Tibial nerve (tissue), 4 donors: ENCODE measurements at places on chromosomes 3 and 15. TPM values are rescaled to one million over a fixed set of nuclear protein-coding genes. Genes with fewer than 3 reads are reported as not detected.

ACKR4 gene
- 0.59 TPM for total RNA-seq

DNA sequence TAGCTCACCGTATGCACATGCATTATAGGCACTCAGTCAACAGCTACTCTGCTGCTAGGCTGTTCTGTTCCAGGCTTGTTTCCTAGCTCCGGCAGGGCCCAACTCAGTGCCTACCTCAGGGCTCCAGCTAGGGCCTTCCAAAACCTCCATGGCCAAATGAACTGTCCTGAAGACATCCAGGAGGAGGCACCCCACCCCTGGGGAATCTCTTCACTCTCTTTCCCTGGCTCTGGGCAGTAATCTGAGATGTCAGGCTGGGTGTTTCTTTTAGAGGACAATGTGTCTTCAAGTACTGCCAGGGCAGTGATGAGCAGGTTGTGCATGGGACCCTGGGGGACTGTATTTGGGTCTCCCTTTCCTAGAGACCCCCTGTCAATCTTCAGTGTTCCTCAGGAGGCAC lies 38.3 kb upstream of the TPM1 start:
- no peaks in the 10 kb centered on the region for H3K4me1 ChIP-seq
- no peak overlapping the region for H3K27ac ChIP-seq
- no peak overlapping the region for H3K4me3 ChIP-seq
- no peak for DNase-seq
- no peaks in the 10 kb centered on the region for H3K36me3 ChIP-seq
- H3K27me3 ChIP-seq: no peaks in the 10 kb centered on the region

- H3K27ac ChIP-seq: peak overlapping the region; percentile 44
- H3K4me3 ChIP-seq: no peak overlapping the region
- H3K27me3 ChIP-seq: no peaks in the 10 kb centered on the region
- no peaks in the 10 kb centered on the region for H3K36me3 ChIP-seq
- no peaks in the 10 kb centered on the region for H3K4me1 ChIP-seq
Measured at GRCh38 chr3:124773351-124774326, 43.4 kb downstream of the UMPS start.

DNA sequence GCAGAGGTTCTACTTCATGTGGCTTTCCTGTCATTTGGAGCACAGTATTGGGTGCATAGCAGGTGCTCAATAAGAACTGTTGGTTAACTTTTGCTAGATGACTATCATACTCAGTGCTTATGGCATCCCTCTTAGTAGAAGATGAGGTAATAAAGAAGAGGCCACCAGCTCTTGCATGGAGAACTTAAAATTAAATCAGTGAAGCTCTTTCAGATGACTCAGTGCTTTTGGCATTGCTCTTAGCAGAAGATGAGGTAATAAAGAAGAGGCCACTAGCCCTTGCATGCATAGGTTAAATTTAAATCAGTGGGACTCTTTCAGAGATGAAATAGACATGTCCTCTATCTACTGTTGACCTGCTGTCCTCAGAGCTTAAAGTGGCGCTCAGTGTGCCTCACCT lies 109.4 kb upstream of the FGF7 start:
- H3K4me3 ChIP-seq: no peak overlapping the region
- no peak for DNase-seq
- no peak overlapping the region for H3K27ac ChIP-seq
- peaks cover 17% of the 10 kb centered on the region for H3K36me3 ChIP-seq
- H3K27me3 ChIP-seq: no peaks in the 10 kb centered on the region

STRIT1 gene
- total RNA-seq: not detected

SERINC4 gene
- not detected for total RNA-seq

DNA sequence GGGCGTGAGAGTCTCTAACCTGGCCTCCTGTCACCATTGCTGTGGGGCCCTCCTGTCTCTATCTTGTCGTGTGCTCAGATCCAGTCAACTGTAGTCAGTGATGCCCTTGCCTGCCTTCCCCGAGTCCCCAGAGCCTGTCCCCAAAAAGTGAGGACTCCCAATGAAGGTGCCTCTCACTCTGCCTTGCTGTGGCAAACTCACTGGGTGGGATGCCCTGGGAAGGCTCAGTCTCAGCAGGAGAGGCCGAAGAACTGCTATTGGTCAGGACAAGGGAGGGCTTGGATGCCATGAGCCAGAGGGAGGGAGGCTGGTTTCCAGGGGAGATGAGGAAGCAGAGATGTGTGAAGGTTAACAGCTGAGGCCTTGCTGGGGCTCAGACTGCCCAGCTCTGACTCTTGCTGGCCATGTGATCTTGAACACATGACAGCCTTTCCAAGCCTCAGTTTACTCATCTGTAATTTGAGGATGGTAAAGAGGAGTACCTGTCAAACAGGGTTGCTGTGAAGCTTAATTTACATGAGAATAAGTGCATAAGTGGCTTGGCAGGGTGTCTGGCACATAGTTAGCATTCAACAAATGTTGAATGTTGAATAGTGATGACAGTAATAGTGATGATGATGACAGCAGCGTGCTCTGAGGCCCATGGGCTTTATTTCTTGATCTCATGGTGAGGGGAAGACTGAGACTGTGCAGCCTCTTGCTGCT lies 8.2 kb downstream of the KY start:
- no peaks in the 10 kb centered on the region for H3K4me1 ChIP-seq
- no peaks in the 10 kb centered on the region for H3K27me3 ChIP-seq
- H3K36me3 ChIP-seq: no peaks in the 10 kb centered on the region
- no peak overlapping the region for H3K27ac ChIP-seq

GRCh38 chr15:49991587-49991986 lies 127.4 kb downstream of the ATP8B4 start:
- DNase-seq: no peak
- no peak overlapping the region for H3K27ac ChIP-seq
- H3K4me3 ChIP-seq: no peak overlapping the region

- H3K4me1 ChIP-seq: no peaks in the 10 kb centered on the region
- DNase-seq: no peak
- H3K27me3 ChIP-seq: peaks cover 9% of the 10 kb centered on the region
- no peaks in the 10 kb centered on the region for H3K36me3 ChIP-seq
- H3K27ac ChIP-seq: no peak overlapping the region
- H3K4me3 ChIP-seq: no peak overlapping the region
Measured at GRCh38 chr15:60328852-60329443, 68.8 kb downstream of the ANXA2 start.

DNA sequence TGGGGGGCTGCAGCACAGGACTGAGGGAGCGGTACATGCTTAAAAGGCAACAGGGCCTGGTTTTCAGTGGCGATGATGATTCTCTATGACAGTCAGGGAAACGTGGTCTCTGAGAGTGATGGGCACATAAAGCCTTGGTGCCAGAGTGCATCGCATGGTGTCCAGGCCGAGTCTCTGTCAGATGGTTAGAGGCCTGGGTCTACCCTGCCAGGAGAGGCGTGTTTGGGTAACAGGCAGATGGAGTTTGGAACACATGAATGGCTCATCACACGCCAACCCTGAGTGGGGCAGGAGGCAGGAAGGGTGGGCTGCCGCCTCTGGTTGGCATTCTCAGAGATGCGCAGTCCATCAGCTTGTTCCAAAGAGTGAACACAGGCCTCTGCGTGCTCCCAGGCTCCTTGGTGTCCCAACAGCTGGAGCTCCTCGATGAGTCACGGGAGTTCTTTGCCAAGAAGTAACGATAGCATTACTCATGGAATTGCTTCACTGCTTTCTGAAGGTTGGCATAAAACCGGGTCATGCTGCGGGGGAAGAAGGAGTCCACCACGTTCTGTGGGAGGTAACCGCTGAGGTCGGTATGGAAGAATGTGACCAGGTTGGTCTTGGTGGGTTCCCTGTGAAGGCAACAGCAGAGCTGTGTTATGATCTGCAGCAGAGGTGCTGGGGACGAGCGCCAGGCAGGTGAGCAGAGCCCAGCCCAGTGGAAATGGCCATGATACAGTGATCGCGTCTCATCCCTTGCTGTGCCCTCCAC lies 11.0 kb downstream of the STARD5 start:
- no peaks in the 10 kb centered on the region for H3K27me3 ChIP-seq
- H3K4me1 ChIP-seq: peaks cover 19% of the 10 kb centered on the region
- no peak overlapping the region for H3K27ac ChIP-seq

- no peak overlapping the region for H3K27ac ChIP-seq
- no peaks in the 10 kb centered on the region for H3K36me3 ChIP-seq
- no peak overlapping the region for H3K4me3 ChIP-seq
Measured at GRCh38 chr3:114904633-114905032, 242.5 kb downstream of the ZBTB20 start.

GRCh38 chr3:130905551-130905950 lies 11.7 kb downstream of the ATP2C1 start:
- no peak overlapping the region for H3K27ac ChIP-seq
- no peaks in the 10 kb centered on the region for H3K36me3 ChIP-seq
- no peak for DNase-seq
- no peak overlapping the region for H3K4me3 ChIP-seq
- no peaks in the 10 kb centered on the region for H3K27me3 ChIP-seq
- H3K4me1 ChIP-seq: peaks cover 30% of the 10 kb centered on the region

DNA sequence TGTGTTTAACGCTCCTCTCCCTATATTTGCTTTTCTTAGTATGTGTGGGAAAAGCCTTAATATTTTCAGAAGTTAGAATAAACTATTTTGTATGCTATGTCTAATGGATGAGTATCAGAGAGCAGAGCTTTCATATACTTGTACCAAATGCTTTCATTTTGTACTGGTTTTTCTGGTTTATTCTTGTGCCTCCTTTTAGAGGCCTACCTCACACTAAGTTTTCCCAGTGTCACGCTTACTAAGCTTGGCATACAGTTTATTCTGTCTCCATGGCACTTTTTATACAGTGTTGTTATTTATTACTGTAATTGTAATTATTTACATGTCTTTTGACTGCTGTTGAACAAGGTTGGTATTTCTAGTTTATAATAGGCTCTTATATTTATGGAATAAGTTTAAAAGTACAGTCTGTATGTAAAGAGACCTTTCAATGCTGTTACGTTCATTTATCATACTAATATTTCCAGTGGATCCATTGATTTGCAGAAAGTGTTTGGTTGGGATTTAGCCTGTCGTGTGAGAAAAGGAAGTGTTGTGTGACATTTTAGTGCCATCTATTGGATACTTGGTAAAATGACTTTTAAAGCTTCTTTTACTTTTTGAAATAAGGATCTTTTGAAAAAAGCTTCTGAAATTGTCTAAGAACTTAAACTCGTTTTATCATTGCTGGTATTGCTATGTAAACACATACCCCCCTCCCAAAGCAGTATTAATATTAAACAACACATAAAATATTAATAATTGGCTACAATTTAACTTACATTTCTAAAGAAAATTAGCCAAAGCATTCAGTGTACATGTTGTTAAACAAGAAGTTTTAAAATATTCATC lies 5.2 kb upstream of the EBLN2 start:
- H3K36me3 ChIP-seq: no peaks in the 10 kb centered on the region
- H3K27ac ChIP-seq: peak overlapping the region; percentile 41
- no peak overlapping the region for H3K4me3 ChIP-seq

DNA sequence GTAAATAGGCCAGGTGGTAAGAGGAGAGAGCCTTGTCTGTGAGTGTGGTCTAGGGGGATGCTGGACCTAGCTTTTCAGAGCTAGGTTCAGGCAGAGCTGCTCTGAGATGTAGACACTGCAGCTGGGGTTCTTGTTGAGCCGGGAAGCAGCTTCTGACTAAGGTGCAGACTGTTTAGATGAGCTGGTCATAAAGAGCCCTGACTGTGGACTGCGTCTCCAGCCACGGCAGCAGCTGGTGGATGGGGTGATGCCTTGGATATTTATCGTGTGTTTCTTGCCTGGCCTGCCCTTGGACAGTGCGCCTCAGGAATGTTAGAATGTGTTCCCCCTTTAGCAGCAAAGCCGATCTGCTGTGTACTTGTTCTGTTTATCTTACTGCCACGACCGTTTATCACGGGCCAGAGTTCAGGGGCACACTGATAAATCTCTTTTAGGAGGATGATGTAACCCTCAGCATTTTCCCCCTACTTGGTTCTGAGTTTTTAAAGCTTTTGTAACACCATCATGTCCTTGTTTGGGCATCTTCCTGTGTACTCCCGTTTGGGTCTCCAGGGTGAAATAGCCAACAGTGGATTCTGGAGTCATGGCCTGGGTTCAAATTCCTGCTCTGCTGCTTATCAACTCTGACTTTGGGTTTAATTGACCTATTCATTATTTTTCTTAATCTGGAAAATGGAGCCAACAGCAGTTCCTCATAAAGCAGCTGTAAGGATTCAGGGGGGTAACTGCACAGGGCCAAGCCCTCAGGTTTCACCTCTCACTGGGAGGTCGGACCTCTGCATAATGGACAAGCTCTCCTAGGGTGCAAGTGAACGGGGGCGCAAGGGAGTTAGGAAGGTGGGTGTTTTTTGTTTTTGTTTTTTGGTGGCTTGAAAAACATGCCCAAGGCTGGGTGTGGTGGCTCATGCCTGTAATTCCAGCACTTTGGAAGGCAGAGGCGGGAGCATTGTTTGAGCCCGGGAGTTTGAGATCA lies 51.4 kb downstream of the FLNB start:
- no peak for DNase-seq
- H3K27ac ChIP-seq: peak overlapping the region; percentile 84
- no peaks in the 10 kb centered on the region for H3K36me3 ChIP-seq
- H3K4me1 ChIP-seq: no peaks in the 10 kb centered on the region
